CD4-positive, alpha-beta T cell treated with Interleukin-4 for 4 hours (primary cell): ENCODE measurements at places on chromosomes 3 and 15.

DNA sequence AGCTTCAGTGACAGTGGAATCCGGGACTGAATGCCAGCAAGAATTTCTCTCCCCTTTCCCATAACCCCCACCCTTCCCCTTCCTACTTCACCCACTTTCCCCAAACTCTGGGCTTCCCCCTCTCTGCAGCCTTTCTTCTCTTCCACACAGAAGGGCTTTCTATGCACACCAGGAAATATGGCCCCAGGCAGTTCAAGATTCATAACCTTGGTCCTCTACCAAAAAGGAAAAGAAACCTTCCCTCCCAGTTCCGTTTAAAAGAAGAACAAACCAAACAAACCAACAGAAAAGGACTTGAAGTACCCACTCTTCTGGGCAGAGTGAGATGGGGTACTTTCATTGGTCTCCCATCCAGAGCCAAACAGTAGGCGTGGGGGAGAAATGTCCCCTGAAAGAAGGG, 68.8 kb upstream of the ABHD2 start:
- no peak for DNase-seq

DNA sequence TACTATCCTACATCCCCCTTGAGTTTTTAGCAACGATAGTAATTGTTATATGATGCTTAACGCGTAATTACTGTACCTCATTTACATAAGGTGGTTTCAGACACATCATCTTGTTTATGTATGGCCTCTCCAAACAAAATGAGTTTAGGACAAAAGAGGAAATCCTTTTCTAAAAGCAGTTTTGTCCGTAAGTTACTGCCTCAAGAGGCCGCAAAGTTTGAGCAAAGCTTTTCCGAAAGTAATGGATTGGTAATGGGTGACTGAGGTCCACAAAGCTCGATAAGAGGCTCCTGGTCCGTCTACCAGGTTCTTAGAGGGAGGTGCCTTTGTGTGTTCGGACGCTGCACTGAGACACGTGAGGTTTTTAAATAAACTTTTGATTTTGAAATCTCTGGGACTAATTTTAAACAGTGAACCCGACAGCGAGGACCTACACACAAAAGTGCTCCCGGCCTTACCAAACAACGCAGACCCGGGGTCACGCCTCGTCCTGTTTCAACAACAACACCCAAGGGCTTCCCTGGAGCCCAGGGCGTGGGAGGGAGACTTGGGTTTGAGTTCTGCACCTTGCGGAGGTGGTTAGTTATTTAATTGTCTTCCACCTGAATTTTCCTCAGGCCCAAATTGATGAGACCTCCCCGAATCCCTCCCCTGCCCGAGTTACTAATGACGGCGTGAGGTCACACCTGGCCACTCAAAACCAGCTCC, 456 bp upstream of the C15orf61 start:
- DNase-seq = no peak

DNA sequence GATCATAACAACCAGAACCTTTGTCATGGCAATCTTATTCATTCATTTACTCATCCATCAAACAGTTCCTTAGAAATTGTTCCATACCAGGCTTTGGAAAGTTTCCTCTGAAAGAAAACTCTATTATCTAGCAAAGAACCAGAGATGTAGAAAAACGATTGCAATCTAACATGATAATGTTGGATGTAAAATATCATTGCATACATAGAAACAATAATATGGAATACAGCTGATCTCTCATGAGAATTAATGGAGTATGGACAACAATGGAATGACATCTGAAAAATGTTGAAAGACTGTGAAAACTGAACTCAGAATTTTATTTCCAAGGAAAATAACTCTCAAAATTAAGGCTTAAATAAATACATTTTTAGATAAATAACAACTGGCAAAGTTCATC, 665.4 kb downstream of the NLGN1 start:
- DNase-seq = no peak

DNA sequence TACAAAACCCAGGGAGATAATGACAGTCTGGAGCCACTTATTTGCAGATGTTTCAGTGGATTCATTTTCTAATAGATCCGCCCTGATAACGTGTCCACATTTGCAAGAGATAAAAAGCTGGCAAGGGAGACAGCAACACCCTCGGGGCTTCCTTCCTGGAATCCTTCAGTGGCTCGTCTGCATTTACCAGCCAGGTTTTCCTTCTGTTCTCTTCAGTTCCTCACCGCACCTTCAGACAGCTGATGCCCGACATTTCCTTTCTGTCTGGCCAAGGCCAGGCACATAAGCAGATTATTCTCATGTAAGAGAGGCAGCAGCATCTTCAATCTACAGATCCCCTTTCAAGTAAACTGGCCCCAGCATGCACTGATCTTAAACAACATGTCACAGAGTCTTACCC, 56.2 kb upstream of the SPATA12 start:
- DNase-seq = no peak

- DNase-seq = no peak
These were observed 15.8 kb downstream of the ABHD17C start for GRCh38 chr15:80710635-80711554.

DNA sequence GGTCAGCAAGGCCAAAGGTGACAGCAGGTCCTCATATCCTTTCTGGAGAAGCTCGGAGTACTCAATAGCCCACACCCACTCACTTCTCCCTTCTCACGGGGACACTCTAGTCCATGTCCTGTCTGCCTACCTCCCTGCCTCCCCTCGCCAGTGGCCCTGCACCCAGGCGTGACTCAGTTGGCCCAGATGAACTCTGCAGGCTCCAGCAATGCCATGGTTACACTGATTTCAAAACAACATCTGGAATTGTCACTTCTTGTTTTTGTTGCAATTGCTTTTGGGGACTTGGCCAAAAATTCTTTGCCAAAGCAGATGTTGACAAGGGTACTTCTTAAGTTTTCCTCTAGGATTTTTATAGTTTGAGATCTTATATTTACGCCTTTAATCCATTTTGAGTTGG, 13.0 kb downstream of the IL16 start:
- no peak for DNase-seq

DNA sequence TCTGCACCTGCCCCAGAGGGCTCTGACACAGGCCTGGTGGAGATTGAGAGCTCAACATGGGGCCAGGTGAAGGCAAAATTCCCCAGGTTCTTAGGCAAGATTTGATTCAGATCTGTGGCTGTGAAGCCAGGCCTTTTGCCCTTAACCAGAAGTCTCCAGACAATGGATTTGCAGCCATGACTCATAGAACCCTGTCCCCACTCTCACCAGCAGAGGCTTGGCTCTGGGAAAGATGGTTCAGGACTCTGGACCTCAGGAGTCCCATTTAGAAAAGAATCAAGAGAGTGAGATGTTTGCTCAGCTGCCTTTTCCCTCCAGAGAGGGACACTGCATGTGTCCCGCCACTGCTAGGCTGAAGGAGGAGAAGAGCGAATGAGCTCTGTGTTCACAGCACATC, 361.4 kb upstream of the ICE2 start:
- peak; percentile 10 for DNase-seq

GRCh38 chr3:37610529-37610928, 251.2 kb upstream of the CTDSPL start:
- DNase-seq = no peak

- DNase-seq = no peak
These were observed 45.6 kb downstream of the NMD3 start for GRCh38 chr3:161266731-161267150.

GRCh38 chr3:181572432-181572831, 139.3 kb upstream of the SOX2 start:
- DNase-seq = no peak

GRCh38 chr15:51314391-51315337, 23.7 kb downstream of the CYP19A1 start:
- no peak for DNase-seq

- DNase-seq = no peak
These were observed 146.1 kb upstream of the THBS1 start for GRCh38 chr15:39434751-39435238.

GRCh38 chr3:69115731-69116130, 6.7 kb downstream of the LMOD3 start:
- DNase-seq = no peak

DNA sequence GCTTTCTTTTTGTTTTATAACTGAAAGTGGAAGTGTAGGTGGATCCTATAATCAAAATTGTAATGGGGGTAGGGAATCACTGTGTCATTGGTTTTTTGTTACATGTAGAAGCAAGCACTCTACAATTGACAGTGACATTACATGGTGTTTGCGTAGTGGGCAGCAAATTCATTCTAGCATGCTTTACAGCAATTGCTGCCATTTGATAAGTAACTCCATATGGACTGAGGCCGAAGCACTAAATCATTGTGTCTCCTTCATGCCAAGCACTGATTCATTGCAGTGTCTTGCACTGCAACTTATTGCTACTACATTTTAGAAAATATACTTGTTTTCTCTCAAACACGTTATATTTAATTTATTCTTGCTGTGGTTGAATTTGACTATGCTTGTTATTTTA, 933.9 kb downstream of the NSUN3 start:
- DNase-seq = no peak

DNA sequence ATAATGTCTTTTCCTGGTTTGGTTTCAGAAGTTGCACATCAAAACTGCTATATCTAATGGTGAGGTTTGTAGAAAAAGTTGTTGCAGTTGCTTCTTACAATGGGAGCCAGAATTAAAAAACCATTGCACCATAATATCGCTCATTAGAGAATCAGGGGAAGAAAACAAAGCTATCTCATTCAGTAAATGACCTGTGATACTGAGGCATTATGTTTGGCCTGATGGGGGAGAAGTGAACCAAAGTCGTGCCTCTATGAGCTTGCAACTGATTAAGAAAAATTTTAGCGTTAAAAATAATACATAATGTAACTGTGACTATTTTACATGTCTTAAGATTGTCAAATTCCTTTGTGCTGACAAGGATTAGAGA, 60.2 kb upstream of the ARHGEF26 start:
- DNase-seq = no peak

- DNase-seq = no peak
These were observed 35.4 kb upstream of the CBLB start for GRCh38 chr3:105904251-105904650.

- no peak for DNase-seq
These were observed 17.7 kb upstream of the FEM1B start for GRCh38 chr15:68259883-68260282.
